ENCODE measurements at places on chromosomes 6 and 20.
A peak's percentile ranks its signal among the peaks of the same experiment; 100 is the strongest.

GRCh38 chr6:17972074-17972952 lies 15.1 kb downstream of the KIF13A start:
- no peak for DNase-seq

- no peak for DNase-seq
Observed at GRCh38 chr6:31657406-31658157, 1.9 kb downstream of the APOM start.

DNA sequence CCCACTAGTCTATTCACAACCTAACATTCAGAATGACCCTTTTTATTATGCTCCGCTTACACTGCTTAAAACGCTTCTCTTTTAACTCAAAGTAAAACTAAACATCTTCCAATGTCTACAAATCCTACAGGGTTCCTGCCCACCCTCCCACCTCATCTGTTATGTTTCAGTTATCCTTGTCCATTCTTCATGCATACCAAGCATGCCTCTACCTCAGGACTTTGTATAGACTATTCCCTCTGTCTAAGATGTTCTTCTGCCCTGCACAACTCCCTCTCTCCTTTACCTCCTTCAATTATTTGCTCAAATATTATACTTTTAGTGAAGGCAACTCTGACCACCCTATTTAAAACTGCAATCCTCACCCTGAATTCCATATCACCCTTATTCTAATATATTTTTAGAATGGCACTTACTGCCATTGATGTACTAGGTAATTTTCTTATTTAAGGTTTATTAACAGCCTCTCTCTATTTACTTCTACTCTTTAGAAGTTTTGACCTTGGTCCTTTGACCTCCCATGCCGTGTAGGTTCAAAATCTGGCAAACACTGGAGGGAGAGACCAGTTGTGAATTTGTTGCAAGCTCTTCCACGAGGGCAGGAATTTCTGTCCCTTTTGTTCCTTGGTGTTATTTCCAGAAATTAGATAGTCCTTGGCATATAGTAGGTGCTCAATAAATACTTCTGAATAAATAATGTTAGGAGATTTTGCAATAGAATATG lies 111.8 kb downstream of the CHD6 start:
- DNase-seq, result no peak

GRCh38 chr20:23484081-23484480 lies 6.8 kb upstream of the CST8 start:
- no peak for DNase-seq

GRCh38 chr6:42040856-42041480 lies 9.4 kb upstream of the TAF8 start:
- DNase-seq, result no peak

DNA sequence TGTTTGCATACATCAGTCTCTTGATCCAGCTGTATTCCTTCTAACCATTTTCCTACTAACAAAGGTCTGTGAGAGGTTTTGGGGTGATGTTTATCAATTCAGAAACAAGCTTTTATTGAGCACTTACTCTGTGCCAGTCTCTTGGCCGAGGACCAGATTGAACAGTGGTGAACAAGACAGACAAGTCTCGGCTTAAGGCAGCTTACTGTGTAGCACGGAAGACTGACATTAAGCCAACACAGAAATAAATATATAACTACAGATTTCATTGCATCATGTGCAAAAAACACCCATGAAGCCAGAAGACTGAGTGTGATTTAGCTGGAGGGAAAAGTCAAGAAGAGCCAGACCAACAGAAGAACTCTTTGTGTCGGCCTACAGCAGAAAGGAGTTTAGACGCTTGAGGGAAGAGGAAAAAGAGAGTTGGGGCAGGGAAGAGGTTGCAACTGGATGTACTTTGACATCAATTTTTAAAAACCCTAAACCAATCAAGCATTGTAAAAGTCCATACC lies 549.6 kb upstream of the CITED2 start:
- DNase-seq, result no peak

GRCh38 chr6:4903751-4904370 lies 100.0 kb downstream of the RPP40 start:
- no peak for DNase-seq

DNA sequence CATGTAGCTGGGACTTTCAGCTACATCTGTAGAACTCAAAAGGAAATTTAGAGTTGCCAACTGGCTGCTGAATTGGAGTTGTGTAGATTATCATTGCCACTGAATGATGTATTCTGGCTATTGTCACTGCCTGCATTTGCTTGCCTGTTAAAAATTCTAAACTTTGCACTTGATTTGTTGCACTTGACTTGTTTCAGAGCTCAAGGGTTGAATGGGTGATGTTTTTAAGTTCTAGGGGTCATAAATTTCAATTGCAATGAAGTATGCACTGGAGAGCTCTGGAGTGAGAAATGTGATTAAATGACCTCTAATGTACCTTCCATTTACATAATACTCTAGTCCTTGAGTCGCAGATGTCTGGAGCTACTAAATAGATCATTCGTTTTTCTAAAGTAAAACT lies 102.4 kb downstream of the TNFRSF21 start:
- DNase-seq, result no peak

- DNase-seq, result peak; percentile 71
Observed at GRCh38 chr20:53869466-53870258, 200.7 kb downstream of the BCAS1 start.

DNA sequence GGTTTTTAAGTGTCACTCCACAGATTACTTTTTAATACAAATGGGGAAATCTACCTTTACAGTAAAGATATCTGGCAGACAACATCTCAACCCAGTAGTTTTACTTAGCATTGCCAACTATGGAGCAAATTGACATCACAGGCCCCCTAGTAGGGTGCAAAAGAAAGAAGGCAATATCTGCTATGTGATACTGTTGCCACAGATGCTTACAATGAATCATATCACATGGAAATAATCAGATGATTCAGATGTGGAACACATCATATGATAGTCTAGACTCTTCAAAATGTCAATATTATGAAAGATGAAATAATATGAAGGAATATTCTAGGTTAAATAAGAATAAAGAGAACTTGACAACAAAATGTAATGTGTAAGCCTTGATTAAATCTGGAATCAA lies 322.5 kb downstream of the BMP2 start:
- DNase-seq, result no peak

DNA sequence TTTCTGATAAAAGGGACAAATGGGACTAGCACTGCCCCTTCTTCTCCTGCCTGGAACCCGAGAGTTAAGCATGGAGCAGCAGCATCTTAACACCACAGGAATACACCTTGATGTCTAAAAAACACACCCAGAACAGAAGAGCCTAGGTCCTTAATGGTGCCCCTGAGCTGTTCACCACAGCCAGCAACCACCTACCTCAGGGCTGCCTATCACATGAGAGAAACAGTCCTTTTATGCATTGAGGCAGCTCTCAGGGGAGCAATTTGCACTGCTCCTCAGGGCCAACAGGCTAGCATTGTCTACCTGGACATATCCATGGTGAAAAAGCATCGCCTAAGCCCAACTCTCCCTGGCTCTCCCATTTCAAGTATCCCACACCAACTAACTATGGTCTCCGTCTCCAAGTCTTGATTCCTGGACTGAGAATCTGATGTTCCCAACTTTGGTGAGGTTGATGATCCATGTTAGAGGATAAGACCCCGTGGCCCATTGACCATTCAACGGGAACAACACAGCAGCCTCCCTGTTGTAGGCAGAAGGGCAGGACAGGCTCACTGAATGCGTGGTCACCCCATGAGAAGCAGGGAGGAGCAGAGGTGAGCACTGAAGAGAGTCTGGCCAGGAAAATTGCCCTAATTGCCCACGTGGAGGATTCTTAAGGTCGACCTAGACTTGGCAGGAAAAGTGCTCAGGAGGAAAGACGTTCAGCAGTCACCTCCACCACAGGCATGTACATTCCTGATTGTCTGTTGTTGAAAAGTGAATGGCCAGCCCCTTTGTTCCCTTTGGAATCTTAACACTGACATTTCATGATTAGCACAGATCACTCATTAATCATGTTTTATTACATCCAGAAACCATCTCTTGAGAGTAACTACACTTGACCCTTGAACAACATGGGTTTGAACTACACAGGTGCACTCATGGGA lies 4.2 kb upstream of the APMAP start:
- peak; percentile 31 for DNase-seq

GRCh38 chr6:150940941-150941340 lies 75.4 kb downstream of the MTHFD1L start:
- no peak for DNase-seq

DNA sequence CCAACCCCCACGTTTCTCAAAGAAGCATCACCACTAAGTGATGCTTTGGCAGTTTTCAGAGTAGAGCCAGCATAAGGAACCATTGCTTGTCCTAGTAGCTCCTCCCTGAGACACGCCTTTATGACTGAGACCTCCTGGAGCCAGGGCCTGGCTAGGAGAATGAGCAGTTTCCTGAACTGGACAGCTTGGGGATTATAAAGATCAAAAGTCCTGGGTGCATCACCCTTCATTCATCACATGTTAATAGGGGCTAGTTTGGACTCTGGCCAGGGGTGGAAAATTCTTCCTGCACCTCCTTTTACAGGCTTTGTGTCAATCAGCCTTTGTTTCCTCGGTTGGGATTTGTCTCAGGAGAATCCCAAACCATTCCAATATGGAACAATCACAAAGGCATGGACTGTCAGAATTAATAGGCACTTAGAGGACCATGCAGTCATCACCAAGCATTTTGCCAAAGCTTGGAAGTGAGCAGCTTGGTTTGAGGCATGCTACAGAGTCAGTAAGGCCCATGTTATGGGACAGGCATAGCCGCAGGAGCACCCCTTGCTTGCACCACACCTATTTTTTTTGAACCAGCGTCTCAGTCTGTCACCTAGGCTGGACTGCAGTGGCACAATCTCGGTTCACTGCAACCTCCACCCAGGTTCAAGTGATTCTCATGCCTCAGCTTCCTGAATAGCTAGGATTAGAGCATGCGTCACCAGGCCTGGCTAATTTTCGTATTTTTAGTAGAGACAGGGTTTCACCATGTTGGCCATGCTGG lies 64.9 kb upstream of the TGM3 start:
- DNase-seq, result no peak

DNA sequence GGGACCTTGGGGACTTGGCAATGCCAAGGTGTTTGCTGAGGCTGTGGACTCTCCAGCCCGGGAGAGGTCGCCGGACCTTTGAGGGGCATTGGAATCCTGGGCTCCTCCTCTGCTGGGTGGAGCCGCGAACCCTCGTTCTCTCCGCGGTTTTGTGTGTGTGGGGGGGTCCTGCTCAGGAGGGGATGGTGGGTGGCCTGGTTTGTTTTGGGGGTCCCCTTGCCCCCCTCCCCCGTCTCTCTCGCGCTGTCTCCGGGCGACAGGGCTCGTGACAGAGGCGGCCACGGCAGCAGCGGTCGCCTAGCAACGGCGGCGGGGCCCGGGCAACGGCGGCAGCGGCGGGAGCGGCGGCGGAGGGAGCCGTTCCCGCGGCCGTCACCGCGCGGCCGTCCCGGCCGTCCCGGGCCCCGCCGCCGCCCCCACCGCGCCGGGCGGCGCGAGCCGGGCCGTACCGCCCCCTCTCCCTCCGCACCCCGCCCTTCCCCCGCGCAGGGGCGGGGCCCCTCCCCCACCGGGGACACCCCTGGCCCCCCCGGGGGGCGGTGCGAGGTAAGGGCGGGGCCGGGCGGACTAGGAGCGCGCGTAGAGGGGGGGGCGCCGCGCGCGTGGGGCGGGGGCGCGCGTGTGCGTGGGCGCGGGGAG lies 7.8 kb downstream of the SYNGAP1 start:
- peak; percentile 45 for DNase-seq

DNA sequence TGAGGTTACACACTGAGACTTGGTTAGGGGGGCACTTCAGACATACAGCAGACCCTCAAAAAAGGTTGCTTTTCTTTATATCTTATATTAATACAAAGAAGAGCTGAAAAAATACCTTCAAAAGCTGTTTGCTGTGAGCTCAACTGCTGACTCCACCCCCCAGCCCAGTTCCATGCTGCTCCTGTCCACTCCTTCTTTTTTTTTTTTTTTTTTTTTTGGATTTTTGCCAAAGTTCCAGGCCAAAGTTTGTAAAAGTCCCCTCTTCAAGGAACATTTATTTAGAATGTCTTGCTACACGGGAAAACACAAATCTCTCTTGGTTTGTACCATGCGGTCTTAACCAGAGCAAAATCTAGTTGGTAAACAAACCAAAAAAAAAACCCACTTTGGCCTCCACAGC lies 85.3 kb upstream of the AKAP12 start:
- peak; percentile 28 for DNase-seq

DNA sequence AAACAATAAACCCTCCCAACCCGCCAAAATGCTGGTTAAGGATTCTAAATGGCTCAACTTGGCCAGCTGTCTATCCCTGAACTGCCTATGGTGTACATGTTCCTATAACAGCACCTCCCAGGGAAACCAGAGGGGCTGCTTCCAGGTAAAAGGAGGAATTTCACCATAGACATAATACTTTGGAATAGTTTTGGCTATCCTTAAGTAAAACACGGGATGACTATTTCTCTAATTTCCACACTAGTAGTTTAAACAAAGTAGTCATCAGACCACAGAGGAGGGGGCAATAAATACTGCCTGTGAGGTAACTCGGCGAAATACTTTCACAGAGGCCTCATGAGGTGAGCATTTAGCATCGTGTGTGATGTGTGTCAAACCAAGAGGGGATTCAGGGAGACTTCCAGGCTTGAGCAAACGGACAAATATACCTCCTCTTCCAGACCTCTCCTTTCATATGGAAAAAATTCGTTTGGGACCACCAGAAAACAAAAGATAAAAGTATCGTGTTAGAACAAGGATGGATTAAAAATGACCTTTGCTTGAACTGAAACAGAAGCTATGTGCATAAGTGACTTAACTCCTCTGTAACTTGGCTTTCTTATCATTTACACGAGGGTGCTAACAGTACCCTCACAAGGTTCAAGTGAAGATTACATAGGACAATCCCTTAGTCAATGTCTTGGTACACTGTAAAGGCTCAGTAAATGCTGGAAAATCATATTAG lies 1.0 kb upstream of the XRN2 start:
- no peak for DNase-seq

GRCh38 chr6:16493112-16493511 lies 254.7 kb downstream of the GMPR start:
- DNase-seq, result no peak

GRCh38 chr20:16898433-16898832 lies 150.3 kb downstream of the OTOR start:
- DNase-seq, result no peak

GRCh38 chr6:40419377-40419776 lies 167.8 kb downstream of the LRFN2 start:
- no peak for DNase-seq

DNA sequence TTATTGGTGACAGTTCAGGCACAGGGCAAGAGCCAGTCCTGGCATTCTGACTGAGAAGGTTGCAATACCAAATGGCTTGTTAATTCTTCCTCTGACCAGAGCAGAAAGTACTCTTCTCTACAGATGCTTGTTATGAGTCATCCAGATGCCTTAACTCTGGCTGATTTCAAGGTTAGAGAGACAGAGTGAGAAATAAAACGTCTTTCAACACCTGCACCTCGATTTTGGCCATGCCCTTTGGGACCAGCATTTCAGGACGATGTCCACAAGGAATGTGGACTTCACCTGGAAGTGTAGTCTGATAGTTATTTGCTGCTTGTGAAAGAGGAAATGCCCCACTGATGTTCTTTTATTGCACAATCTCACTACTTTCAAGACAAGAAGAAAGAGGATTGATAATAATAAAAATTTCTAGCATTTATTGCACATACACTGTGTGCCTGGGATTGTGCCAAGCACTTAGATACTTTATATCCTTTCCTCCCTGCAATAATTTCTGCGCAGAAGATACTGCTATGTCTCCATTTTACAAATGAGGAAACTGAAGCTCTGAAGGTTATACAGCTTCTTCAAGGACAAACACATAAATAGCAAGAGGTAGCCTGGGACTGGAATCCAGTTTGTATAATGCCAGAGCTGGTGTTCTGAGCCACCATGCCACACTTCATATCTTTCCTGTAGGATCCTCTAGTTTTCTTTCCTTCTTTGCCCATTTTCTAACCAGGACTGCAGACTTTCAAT lies 33.5 kb upstream of the MCM3 start:
- no peak for DNase-seq

GRCh38 chr20:36369739-36370138 lies 63.6 kb downstream of the DLGAP4 start:
- DNase-seq, result no peak

All from tibial artery (tissue), 4 donors.